ENCODE measurements at places on chromosomes 5 and 9. TPM values are rescaled to one million over a fixed set of nuclear protein-coding genes. Genes with fewer than 3 reads are reported as not detected.

DNA sequence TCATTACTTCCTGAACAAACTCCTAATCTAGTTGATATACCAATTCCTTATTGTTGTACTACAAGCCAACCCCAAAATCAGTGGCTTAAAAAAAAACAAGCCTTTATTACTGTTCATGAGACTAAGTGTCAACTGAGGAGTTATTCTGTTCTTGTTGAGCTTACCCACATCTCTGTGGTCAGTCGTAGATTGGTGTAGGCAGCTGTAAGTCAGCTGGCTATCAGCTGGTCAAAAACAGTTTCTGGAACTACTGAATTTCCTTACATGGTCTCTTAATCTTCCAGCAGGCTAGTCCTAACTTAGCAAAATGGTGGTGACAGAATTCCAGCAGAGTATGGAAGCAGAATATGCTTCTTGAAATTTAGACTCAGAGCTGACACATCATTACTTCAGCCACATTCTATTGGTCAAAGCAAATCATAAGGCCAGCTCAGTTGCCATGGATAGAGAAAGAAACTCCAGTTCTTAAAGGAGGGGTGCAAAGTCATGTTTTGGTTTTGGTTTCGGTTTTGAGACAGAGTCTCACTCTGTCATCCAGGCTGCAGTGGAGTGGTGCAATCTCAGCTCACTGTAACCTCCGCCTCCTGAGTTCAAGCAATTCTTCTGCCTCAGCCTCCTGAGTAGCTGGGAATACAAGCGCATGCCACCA is 386.1 kb upstream of the MPDZ start:
- DNase-seq: no peak

Gene BTNL3
- total RNA-seq: not detected

DNA sequence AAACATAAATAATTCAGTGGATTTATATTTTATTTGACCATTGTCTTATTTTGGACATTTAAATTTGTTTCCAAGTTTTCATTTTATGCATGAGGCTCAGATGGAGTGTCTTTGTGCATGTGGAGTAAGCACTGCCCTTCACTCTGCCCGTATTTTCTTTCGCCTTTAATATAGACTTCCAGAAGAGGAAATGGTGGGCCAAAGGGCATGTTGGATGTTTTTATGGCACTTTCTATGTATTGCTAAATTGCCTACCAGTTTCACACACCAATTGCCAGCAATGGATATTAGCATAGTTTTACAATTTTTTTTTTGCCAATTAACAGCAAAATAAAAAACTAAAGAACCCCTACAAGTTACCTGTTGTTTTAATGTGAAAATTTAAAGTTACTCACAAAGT is 38.4 kb downstream of the ZSWIM6 start:
- DNase-seq: no peak

Gene OSMR
- total RNA-seq: 150 TPM

- no peak for DNase-seq
These were observed 230.6 kb downstream of the NFIB start for GRCh38 chr9:14083366-14083765.

GRCh38 chr5:127094161-127094814 is 21.0 kb upstream of the C5orf63 start:
- no peak for DNase-seq

GRCh38 chr9:136723989-136724388 is 11.6 kb downstream of the DIPK1B start:
- no peak for DNase-seq

GRCh38 chr5:77294185-77294584 is 83.7 kb downstream of the PDE8B start:
- DNase-seq: no peak

DNA sequence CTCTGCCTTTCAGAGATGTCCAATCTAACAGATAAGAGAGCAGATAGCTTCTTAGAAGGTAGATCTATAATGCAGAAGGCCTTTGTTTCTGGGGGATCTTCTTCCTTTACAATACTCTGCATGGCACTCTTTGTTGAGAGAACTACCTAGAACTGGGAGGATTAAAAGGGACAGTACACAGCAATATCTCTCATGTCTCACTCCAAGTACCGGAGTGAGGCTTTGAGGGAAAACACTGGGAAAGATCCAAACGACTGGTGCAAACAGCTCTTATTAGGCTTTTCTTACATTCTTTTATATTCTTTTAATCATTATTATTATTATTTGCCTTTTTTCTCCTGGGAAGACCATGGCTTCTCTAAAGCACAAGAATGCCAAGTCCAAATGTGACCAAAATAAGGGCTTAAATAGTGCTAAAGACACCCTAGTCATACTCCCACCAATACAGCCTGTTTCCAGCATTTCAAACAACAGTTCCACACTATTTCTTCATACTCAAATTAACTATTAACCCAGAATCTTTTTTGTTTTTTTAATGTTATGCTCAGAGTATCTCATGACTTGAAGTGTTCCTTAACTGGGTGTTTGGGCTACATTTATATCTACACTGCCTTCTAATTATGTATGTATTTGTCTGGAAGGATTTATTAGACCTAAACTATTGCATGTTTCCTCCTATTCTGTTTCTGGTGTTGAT is 52.7 kb downstream of the ABHD17B start:
- no peak for DNase-seq

DNA sequence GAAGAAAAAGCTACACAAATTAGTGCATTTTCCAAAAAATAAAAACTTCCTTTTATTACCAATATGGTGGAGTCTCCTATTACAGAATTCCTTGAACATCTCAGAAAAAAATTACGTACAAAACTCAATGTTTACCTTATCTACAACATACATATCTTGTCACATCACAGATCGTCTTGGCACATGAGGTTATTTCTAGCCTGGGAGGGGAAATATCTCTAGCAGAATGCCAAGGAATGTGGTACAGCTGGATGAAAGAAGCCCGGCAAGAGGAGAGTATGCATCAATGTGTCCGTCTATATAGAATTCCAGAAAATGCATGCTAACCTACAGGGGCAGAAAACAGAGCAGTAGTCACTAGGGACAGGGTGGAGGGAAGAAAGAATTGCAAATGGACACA is 443.8 kb downstream of the ZSWIM6 start:
- no peak for DNase-seq

Gene ALDOB
- not detected for total RNA-seq

Gene ALAD
- 40.8 TPM for total RNA-seq

Gene MARCHF11
- not detected for total RNA-seq

Gene TMEM252
- not detected for total RNA-seq

All from aorta (tissue), 5 donors.